ENCODE measurements at places on chromosomes 11 and 22.

DNA sequence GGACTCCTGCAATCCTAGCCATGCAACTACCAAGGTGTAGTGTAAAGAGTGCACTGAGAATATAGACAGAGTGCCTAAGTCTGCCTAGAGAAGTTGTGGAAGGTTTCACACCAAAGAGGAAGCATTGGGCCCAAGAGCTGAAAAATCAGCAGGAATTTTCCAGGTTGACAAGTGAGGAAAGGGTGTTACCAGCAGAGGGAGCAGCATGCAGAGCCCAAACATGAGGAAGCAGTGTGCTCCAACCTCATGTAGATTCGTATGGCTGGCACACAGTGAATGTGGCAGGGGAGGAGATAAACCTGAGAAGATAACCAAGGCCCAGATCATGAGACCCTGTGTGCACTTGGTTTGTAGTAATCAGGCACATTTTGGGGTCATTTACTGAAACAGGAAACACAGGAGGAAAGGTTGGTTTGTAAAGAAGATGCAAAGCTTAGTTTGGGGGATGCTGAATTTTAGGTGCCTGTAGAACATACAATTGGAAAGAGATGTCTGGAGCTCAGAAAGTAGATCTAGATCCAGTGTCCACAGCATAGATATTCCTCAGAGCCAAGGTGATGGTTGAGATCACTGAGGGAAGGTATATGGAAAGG lies 1.7 kb downstream of the HPX start:
- no peak for DNase-seq

GRCh38 chr11:12287374-12288211 lies 89.8 kb upstream of the PARVA start:
- DNase-seq = no peak

- DNase-seq = peak; percentile 68
Measured at GRCh38 chr11:65416841-65417701, 5.5 kb upstream of the NEAT1 start.

DNA sequence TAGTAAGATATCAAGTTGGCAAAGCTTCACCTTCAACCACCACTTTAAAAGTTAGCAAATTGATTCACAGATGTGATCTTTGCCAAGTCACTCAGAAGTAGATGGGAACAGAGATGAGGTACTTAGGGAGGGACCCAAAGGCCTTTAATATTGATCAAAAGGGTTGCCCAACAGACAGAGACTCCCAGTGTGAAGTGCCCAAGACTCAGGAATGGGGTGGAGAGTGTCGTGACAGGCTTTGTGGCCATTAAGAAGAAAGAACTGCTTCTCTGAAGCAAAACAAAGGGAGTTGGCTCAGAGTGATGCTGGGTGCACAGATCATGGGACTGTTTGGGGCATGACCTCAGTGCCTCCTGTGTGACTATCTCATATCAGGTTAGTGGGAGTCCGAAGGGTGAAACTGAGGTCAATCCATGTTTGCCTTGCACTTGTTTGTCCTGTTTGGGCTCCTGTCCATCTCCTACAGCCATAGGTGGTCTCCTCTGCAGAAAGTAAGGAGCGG lies 132.3 kb downstream of the APIP start:
- no peak for DNase-seq

DNA sequence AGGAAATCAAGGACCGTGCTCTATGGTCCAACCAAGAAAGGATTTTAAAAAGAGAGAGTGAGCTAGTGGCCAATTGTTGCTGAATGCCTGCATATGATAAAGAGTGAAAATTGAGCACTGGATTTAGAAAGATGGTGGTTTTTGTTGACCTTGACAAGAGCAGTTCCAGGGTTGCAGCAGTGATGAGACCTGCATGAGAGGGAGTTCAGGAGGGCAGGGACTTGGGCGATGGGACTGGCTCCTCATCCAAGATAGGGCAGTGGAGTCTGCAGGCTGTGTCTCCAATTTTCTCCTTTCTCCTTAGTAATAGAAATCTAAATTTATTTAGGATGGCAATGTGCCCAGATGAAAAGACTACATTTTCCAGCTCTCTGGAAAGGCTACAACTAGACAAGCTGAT lies 94.0 kb upstream of the B3GAT1 start:
- no peak for DNase-seq

GRCh38 chr22:30325724-30326254 lies 952 bp downstream of the TBC1D10A start:
- DNase-seq = peak; percentile 38

GRCh38 chr11:86374069-86374468 lies 618 bp upstream of the CCDC81 start:
- no peak for DNase-seq

GRCh38 chr22:30445438-30446145 lies 20.0 kb downstream of the MTFP1 start:
- DNase-seq = no peak

GRCh38 chr11:126716456-126717083 lies 284.0 kb downstream of the KIRREL3 start:
- no peak for DNase-seq

DNA sequence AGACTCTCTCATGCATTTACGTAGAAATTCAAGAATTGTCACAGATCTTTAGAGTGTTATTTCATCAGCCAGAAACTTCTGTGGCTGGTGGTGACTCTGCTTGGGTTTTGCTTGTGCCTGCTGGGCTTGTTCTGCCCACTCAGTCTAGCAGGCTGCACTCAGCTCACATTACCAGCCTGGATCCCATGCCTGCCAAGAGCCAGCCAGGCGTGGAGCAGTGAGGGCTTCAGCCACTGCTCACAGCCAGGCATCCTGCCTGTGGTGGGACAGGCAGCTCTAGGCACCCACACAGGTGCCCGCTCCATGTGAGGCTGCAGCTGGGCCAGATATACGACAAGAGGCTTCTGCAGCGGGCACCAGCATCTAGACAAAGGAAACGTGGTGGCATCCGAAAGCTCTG lies 1213.3 kb upstream of the RAG2 start:
- no peak for DNase-seq

- no peak for DNase-seq
Measured at GRCh38 chr11:70810133-70810532, 411.8 kb downstream of the CTTN start.

DNA sequence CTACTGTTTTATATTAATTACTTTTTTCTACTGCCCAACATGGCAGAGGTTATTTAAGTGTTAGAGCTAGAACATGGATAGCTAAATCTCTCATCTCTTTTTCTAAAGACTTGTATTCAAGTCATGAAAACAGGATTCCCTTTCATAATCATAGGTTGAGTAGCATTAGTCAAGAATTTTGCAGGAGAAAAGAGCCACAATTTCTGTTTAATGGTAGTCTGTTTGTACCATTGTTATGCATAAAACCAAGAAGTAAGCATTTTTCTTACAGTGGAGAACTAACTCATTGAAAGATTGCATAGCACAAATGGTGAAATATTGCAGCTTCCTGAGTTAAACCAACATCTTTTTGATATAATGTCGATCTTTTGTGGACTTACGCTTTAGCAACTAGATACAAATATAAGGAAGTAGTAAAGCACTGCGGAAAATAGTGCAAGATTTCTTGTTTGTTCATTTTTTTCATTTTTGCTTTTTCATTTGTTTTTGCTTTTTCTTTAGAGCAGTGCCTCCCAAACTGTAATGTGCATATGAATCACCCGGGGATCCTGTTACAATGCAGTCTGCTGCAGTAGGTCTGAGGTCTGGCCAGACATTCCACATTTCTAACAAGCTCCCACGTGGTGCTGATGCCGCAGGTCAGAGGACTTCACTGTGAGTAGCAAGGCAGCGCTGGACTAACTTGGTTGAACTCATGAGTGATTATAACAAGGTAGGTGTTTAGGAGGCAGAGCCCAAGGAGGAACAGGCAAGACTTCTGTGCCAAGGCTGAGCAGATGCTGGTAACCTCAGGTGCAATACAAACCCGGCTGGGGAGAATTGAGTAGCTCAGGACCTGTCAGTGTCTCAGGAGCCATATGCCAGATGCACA lies 4.6 kb downstream of the ETS1 start:
- DNase-seq = peak; percentile 38

- DNase-seq = no peak
Measured at GRCh38 chr11:119910051-119910450, 181.1 kb upstream of the NECTIN1 start.

DNA sequence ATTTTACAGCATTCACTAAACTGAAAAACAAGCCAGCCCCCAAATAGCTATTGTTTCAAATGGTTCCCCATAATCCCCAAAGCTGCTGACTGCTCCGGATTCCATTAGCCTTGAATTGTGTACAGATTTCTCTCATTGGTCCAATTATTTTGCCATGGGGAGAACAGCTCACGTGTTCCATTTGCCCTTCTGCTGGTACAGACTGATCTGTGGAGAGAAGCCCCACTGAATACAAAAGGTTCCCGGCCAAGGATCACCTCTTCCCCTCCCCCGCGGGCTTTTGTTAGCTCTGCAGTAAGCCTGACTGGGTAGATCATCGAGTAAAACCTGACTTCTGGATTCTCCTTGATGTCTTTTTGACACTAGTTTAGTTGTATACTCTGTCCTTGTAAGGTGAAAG lies 9.1 kb upstream of the MAPK8IP1 start:
- no peak for DNase-seq

DNA sequence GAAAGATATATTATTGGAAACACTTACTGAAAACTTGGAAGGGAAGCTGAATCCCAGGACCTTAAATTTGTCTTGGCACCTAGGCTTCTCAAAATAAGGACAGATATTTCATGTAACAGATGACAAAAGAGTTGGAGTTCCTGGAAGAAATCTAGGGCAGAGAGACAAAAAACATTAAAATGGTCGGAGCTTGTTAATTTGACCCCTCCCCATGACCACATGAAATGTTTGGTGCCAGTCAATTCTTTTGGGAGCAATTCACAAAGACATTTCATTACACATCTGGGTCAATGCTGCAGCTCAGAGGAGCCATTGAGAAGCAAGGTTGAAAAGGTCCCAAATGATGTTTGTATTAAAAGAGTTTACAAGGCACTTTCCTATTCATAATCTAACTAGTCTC lies 162.0 kb upstream of the GUCY1A2 start:
- DNase-seq = no peak

DNA sequence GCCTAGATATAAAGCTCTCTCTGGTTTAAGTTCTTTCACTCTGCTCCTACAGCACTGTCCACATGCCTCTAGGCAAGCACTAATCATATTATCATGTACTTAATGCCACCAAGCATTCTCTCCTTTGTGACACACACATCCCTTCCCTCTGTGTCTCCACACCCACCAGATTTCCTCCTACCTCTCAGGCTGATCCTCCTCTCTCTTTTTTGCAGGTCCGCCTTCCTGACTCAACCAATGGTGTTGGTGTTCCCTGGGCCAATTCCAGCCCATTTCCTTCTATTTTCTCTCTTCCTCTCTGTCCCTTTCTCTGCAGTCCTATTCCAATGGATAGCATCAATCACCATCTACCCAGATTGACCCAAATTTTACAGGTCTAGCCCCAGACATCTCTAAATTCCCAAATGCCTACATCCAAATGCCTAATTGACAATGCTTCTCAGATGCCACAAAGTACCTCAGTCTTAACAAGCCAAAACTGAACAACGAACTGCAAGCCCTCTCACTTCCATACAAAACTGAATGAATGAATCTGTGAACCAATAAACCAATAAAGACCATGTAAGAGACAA lies 504 bp upstream of the ZNF215 start:
- no peak for DNase-seq

DNA sequence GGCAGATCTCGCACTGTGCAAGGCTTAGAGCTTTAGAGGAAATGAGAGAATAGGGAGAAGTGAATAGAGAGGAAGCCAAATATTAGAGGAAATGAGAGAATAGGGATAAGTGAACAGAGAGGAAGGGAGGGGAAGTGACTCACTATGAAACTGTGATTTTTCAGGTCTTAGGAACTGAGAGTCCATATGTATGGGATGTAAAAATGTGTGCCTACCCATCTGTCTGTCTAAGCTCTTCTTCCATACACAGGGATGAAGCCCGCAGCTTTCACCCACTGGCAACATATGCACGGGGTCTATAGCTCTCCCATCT lies 6.4 kb upstream of the CCDC86 start:
- DNase-seq = no peak

DNA sequence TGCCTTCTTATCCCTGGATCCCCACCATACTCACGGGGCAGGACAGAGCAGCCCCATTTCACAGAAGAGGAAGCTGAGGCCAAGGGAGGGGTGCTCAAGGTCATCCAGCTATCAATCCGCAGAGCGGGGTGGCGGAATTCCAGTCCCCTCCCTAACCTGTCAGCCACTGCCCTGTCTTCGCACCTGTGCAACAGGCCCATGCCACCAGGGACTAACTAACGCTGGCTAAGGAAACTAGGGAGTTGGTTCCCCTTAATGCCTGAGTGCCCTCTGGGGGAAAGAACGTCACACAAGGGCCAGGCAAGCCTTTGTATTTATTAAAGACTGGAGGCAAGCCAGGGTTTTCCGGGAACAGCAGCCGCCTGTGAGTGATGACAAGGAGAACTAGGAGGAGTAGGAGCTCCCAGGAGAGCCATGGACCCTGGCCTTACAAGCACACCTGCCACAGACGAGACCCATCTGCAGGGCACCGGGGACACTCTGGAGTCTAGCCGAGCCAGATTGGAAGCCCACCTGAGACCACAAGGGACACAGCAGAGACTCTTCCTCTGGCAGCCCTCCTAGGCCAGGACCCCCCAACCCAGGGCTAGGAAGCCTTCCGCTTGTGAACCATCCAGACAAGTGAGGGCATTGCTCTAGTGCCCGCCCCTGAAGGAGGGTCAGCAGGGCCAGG lies 64.4 kb downstream of the MYH9 start:
- DNase-seq = peak; percentile 82

DNA sequence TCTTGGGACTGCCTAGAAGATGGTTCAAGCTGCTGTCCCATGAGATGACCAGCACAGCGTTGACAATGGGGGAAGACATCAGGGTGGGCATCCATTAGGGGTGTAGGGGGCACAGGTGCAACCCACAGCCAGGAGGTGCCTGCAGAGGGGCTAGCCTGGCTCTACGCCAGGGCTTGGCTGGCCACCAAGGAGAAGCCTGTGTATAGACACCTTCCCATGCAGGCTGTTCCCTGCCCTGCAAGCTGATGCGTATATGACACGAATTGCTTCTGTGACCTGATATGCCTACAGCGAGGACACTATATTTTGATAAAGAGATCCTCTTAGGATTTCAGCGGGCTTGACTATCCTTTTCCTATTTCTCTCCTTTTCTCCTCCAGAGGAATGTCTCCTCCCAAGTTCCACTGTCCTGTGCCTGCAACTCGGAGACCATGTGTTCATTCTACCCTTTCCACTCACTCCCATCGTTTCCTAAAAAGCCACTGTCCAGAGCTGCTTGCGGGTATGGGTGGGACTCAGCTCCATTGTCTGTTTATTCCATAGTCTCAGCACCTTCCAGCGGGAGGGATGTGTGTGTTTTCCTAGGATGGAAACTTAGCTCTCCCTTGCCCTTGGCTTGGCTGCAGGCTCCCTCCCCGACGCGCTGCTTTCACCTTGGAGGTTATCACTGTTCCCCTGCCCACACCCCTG lies 56.1 kb downstream of the ST14 start:
- DNase-seq = no peak

GRCh38 chr11:88623531-88623930 lies 286.0 kb upstream of the CTSC start:
- no peak for DNase-seq

DNA sequence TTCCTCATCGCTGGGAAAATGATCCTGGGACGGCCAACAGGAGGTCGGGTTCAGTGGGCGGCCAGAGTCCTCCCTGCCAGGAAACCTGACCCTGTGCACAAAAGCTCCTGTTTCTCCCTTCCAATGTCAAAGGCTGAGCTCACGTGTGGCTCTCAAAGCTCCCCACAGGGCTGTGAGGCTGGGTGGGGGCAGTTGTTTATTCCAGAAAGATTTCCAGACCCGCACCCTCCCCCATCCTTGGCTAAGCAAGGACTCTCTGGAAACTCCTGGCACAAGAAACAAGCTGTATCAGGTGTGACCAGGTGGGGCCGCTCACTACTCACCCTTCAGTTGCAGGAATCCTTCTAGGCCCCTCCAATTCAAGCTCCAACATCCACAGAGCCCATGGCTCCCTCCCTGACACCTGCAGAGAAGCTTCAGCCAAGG lies 131.9 kb downstream of the SHANK2 start:
- no peak for DNase-seq
